IMR-90 (cell line): ENCODE measurements at places on chromosomes 3 and 15.
A peak's percentile ranks its signal among the peaks of the same experiment; 100 is the strongest.

GRCh38 chr3:153456833-153457545 is 295.0 kb downstream of the RAP2B start:
- DNase-seq: no peak

GRCh38 chr3:28186748-28187147 is 54.7 kb upstream of the CMC1 start:
- DNase-seq: no peak

DNA sequence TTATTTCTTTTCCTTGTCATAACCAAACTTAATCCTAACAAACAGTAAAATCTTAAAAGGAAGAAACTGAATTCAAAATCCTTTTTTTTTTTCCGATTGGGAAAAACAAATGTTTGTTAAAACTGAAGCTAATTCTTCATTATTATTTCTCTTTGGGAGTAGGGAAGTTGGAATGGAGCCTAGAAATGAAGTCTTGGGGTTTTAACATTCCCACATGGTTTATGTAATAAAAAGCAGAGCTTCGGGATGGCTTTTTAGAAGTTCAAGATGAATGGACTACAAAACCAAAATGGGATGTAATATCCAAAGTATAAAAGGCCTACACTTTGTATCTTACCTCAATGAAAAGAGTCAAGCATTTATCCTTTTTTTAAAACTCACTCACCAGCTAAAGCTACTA is 189.0 kb upstream of the TMC3 start:
- no peak for DNase-seq

GRCh38 chr15:25721605-25721955 is 141.5 kb downstream of the ATP10A start:
- DNase-seq: no peak

GRCh38 chr3:119310071-119310470 is 15.9 kb downstream of the ARHGAP31 start:
- peak; percentile 97 for DNase-seq
